ENCODE measurements at places on chromosomes 1 and 21.

GRCh38 chr1:157862114-157863070 is 20.8 kb upstream of the CD5L start:
- no peak for DNase-seq

GRCh38 chr1:214662223-214662785 is 59.3 kb downstream of the CENPF start:
- no peak for DNase-seq

DNA sequence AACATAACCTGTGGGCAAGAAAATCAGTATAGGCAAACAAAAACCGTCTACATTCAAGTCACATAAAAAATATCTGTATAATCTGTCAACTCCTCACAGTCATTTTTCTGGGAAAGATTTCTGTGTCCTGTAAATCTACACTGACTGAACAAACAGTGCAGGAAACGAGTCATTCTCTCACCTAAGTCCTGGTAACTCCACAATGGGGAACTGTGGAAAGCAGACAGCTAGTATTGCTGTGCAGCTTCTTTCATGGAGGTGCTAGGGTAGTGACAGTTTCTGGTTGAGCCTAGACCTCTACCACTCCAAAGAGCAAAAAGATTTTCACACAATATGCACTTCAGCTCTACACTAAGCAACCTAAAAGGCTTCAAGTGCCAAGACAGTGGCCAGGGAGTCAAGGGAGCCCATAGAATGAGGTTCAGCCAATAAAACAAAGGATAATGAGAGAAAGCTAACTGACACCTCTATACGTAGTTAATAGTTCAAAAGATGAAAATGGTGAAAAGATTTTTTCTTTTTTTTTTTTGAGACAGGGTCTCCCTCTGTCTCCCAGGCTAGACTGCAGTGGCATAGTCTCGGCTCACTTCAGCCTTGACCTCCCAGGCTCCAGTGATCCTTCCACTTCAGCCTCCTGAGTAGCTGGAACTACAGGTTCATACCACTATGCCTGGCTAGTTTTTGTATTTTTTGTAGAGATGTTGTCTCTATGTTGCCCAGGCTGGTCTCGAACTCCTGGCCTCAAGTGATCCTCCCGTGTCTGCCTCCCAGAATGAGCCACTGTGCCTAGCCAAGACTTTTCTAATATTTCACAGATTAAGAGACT is 5.5 kb downstream of the PTP4A2 start:
- no peak for DNase-seq

DNA sequence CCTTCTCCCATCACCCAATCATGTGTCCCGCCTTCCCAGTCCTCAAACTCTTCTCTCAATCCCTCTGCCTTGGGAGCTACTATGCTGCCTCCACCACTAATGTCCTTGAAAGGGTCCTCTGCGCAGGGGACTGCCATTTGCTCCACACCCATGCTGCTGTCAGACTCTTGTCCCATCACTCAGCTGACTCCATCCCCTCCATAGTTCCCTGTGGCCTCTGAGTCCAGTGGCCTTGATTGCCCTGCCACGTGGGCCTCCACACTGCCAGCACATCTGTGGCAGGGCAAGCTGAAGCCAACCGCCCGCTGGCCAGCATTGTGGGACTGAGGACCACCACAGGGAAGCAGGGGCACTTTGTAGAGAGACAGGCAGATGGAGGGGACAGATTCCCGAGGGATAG is 1.3 kb upstream of the TNNT2 start:
- DNase-seq: no peak

GRCh38 chr1:156241311-156241811 is 623 bp upstream of the BGLAP start:
- DNase-seq: no peak

- no peak for DNase-seq
These were observed 25.0 kb downstream of the PGBD5 start for GRCh38 chr1:230401101-230401500.

- DNase-seq: no peak
These were observed at the start of gene TMEM269 for GRCh38 chr1:42784946-42785693. Gene TMEM269 (plus strand): TSS chr1:42784991. CDS start chr1:42789894, 4,903 bp downstream.

DNA sequence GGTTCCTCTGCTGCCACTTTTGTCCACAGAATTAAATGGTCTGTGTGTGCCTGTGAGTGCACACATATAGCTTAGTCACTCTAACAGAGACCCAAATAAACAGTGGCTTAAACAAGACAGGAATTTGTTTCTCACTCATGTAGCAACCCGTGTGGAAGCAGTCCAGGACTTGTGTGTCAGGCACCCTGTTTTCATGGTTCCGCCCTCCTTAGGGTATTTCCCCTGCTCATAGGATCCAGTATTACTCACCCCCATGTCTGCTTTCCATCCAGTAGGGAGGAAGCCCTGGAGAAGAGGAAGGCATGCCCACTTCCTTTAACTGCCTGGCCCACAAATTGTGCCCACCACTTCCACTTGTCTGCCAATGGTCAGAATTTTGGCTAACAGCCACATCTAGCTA is 41.3 kb upstream of the TACSTD2 start:
- DNase-seq: no peak

DNA sequence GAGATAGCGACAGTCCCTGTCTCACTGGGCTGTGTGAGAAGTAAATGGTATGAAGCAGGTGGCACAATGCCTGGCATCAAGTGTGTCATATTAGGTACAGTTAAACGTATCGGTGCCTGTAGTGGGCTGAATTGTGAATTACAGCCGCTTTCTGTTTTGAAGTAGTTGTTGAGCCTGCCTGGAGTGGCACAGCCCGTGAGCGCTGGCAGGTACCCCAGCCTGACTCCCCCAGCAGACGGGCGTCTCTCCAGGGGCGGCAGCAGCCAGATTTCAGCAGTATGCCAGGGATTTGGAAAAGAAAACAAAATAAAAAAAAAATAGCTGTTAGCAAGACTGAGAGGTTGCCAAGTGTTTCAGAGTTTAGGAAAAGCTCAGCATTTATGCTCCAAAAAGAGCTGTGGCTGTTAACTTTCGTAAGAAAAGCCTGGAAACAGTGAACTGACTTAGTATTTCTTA is 26.6 kb upstream of the GPR153 start:
- no peak for DNase-seq

DNA sequence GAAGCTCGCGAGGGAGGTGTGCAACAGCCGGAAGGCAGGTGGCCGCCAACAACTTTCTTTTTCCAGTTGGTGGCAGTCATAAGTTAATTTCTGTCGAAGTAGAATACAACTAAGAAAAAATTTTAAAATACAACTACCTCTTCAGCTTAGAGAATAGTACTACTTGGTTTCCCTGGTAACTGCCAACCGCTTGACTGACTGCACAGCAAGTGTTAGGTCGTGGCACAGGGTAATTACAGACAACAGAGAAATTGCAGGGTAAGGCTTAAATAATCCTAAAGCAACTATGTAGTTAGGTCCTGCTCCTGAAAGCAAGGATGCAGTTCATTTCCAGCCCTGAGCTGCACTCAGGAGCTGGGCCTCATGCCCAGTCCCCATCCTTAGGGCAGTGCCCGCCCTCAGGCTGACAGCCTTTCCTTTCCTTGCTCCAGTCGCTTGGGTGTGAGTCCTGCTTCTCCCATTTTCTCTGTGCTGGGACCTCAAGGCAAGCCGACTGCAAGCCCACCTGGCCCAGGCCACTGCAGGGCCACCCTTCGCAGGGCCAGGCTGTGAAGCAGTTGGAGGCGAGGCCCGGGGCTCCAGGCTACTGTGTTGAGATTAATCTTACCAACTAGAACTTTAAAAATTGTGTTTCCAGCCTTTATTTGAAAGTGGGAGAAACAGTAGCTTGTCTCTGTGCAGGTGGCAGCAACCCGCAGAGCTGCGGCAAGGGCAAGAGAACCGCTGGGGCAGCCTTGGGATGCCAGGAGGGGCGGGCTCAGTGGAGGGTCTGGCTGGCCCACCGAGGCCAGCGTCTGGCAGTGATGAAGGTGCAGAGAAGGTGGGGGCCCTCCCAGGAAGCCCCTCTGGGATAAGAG is 148.3 kb downstream of the PCBP3 start:
- no peak for DNase-seq

- DNase-seq: no peak
These were observed 23.3 kb downstream of the PAX7 start for GRCh38 chr1:18653916-18654315.

- no peak for DNase-seq
These were observed 75.5 kb downstream of the SETD4 start for GRCh38 chr21:35984654-35985361.

DNA sequence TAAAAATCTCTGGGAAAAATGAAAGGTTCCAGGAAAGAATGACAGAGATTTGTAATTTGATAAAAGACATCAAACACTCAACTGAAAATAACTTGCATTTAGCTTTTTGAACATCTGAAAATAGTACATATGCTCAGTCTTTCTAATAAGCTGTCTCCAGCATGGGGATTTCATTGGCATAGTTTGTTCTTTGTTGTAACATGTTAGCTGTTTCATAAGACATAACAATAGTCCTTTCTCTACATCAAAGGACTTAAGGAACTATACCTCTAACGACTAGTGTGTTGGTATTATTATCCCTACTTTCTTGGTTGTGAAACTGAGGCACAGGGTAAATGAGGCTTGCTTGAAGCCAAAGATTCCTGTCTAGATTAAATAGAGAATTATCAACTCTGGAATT is 22.0 kb downstream of the EIF2B3 start:
- no peak for DNase-seq

GRCh38 chr1:35725596-35725995 is 6.9 kb upstream of the C1orf216 start:
- no peak for DNase-seq

DNA sequence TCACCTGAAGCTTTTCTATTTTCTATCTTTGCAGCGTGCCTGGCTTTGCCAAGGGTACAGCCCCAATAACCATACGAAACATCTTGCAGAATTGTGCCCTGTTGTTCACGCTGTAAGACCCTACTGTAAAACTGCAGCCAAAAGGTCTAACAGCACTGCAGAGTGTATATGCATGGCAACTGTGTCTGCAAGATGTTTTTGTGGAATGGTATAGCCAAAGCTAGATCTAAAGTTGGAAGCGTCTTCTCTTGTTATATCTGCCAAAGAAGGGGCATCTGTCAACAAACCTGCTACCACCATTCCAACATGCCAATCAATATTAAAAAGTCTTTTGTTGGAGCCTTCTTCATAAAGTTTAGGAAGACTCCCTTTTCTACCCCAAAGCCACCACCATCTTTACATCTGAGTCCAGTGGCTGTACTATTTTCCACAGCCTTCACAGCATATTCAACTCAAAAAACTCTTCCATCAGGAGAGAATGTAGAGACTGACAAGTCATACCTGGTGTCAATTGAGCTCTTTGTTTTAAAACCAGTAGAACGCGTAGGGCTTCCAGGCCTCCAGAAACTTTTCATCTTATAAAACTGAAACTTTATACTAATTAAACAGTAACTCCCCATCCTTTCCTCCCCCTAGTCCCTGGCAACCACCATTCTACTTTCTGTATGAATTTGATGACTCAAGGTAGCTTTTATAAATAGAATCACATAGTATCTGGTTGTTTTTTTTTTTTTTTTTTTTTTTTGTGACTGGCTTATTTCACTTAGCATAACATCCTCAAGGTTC is 40.0 kb downstream of the ZSCAN20 start:
- DNase-seq: no peak

All from SK-N-MC (cell line).